ENCODE measurements at places on chromosomes 7 and 10.
A peak's percentile ranks its signal among the peaks of the same experiment; 100 is the strongest.

- DNase-seq, result no peak
Observed at GRCh38 chr7:118072893-118073674, 110.9 kb upstream of the LSM8 start.

DNA sequence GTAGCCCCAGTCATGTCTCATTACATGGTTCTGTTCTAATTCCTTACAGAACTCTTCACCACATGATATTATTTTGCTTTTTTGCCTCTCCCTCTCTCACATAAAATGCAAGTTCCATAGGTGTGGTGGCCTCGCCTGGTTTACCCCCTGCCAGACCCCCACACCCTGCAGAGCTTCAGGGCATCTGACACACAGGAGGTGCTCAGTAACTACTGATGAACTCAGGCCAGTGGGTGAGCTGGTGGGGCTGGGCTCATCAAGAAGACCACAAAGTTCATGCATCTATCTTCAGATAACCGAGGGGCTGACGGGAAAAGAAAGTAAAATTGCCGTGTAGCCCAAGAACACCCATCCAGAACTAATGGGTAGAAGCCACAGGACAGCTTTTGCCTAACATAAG lies 253.1 kb downstream of the GRID1 start:
- no peak for DNase-seq

DNA sequence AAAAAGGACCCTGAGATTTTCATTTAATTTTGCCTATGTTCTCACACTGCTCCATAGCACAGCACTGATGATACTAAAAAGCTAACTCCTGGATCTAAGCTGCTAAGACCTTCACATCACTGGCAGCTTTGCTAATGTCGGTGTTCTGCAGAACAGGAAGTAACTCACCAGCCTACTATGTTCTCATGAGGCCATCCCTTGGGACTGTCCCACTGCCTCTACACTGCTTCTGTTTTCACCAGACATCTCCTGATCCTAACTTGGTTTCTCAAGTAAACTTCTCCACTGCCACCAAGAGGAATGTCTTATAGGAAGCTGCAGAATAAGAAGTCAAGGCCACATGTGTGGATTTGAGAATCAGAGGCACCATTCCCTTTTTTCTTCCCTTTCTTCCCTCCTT lies 15.1 kb downstream of the HTR7 start:
- no peak for DNase-seq

DNA sequence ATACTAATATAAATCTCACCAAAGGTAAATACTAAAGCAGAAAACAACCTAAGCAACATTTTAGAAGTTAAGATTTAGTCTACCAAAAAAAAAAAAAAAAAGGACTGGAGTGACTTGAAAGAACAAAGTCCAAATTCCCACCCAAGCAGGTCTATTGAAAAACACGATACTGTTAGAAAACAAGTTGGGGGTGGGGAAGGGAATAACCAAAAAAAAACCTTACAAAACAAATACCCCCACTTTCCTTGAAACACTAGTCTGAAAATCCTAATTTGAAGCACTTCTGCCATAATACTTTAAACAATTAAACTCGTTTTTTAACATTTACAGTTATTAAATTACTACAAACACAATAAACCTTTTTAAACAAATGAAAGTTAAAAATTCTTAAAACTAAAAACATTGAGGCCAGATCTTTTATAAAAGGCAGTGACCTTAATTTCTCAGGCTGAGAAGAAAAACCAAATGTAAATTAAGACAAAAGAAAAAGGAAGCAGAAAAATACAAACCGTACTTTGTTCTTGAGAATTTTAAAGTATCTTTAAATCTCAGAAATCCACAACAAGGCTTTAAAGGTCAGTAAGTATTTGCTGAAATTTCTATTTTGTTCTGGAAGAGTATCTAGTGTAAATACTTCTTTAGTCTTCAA lies 135.1 kb downstream of the NRBF2 start:
- DNase-seq, result no peak

- DNase-seq, result no peak
Observed at GRCh38 chr7:47500103-47500563, 81.8 kb downstream of the TNS3 start.

DNA sequence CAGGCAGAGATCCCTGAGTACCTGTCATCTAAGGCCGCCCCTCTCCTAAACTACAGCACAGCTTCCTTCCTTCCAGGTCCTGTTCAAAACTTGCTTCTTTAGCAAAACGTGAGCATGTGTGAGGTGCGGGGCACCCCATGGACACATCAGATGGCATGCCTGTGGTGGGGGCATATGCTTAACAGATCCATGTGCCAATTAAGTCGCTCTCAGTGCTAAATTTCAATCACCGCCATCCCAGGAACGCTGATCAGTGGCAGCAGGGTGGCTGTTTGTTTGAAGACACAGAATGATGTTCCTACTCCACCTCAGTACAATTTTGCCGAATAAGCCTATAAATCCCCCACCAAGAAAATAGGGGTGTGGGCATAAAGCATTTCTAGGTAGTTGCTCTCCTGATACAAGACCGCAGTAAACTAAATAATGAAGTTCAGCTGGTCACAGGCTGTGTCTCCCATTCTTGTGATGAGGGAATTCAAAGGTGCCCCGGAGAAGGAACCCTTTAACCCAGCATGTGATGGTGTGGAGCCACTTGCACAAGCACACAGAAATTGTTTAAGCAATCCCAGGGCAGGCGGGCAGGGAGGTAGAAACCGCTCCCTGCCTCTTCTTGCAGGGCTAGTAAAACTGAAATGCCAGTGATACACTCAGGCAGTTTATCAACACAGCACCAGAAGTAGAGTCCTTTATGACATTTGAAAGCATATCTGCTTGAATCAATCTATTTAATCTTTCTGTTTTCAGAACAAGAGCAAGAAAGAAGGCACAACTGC lies 205.7 kb downstream of the SORCS1 start:
- no peak for DNase-seq

GRCh38 chr10:14700546-14700945 lies 74.2 kb downstream of the FAM107B start:
- no peak for DNase-seq

- DNase-seq, result no peak
Observed at GRCh38 chr10:126099366-126099765, 203.0 kb downstream of the FANK1 start.

DNA sequence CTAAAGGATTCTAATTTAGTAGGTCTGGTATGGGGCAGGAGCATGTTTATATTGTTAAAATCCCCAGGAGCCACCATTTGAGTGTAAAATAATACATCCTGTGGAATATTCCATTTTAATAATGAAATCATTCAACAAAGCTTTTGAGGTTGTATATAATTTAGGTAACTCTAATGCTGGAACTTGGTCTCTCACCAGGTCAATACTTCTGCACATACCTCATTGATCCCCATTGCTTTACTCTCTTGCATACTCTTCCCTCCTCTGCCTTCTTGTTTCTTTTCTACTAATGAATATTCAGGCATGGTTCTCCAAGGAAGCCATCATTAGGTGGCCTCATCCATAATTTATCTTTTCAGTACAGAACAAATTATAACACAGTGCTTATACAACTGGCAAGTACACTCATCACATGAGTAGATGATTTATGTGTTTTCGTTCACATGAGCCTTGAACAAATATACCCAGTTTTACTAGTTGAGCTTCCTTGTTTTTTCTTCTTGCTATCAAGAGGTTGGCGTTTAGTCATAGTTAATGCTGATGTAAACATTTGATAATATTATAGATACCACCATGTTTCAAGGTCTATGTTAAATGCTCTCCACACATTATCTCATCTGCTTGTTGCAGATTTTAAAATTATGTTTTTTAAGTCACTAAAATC lies 7.2 kb downstream of the PALS2 start:
- DNase-seq, result no peak

DNA sequence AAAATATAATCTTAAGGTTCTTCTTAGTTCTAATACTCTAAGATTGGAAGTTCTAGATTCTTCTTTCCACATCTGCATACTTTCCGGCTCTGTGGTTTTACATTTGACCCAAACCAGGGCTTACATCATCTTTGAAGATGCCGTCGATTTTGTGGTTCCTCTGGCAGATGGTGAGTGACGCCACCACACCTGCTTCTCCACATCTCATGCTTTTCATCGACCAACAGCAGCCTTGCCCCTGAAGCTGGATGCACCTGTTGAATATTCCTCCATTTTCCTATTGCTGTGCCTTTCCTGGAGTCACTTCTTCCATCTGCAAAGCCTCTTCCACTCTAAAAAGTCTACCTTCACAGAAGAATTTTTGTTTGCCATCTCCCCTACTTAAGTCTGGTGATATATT lies 121.3 kb downstream of the PRKCQ start:
- DNase-seq, result no peak

- no peak for DNase-seq
Observed at GRCh38 chr7:4786015-4786414, 10.6 kb downstream of the AP5Z1 start.

- no peak for DNase-seq
Observed at GRCh38 chr10:81865581-81865980, 9.4 kb upstream of the NRG3 start.

DNA sequence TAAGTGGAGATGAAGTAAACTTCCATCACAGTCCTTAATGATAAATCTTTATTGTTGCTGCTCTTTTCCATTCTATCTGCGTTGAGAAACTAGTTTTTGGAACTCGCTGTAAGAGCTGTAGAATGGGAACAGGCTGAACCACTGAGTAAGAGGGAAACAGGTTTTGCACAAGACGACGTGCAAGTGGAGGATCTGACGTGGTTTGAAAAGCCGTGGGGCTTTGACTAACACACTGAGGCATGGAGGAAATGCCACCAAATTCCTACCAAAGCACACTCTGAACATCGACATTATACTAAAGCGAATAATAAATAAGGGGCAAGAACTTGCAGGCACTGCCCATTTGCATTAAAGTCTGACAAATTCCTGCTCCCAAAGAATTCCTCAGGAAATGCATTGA lies 160.6 kb downstream of the KLF6 start:
- no peak for DNase-seq

- DNase-seq, result no peak
Observed at GRCh38 chr10:111923032-111923431, 260.5 kb downstream of the GPAM start.

DNA sequence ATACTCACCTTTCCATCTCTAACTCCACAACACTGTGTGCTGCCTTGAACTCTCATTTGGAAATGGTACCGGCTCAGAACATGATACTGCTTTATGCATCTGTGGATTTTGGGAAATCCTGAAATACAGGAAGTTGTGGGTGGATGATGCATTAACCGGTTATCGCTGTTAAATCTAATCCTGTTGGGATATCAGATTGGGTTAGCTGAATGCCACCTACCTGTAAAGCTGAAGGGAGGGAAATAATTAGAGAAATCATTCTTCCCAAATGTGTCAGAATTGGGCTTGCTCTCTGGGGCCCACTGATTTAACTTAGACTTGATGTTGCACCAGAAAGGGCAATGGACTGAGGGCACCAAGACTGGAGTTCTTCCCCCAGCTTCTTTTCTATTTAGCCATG lies 54.0 kb downstream of the CH25H start:
- DNase-seq, result no peak

DNA sequence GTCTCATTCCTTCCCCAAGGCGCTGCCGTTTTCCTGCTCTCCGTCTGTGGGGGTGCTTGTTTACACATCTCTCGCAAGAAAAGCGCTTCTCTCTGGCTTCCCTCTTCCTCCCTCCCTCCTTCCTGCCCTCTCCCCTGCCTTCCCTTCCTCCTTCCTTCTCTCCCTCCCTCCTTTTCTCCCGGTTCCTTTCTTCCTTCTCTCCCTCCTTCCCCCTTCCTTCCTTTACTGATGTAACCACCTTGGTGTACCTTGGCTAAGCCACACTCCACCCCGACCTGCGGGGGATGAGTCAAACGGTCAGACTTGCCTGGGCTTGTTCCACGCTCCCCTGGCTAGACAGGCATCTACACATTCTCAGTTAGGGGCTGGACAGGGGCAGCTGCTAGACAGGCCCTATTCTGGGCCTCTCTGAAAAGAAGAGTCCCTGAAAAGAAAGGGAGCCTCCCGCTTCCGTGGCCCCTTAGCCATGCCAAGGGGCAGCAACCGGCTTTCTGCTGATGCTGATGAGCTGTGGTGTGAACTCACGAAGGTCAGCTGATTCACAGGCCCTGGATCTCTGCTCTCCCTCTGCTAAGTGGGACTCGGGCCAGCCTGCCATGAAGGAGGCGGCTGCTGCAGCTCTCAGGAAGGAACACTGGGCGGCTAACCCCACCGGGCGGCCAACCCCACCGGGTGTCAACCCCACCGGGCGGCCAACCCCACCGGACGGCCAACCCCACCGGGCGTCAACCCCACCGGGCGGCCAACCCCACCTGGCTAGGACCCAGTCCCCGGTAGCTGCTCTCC lies 216.8 kb downstream of the TCERG1L start:
- peak; percentile 54 for DNase-seq

DNA sequence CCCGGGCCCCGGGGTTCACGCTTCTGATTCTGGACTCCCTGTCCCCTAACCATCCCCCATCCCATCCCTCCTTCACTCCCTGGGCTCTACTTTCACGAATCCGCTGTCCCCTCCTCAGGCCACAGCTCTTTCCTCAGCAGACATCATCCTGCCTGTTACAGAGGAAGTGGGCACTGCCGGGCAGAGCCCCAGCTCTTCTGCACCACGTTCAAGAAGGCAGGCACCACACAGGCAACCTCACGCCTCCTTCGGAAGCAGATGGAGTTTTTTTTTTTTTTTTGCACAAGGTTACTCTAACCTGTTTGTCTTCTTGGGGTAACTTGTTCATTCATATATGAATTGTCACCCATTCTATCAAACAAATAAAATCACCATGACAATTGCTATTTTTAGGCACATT lies 17.9 kb upstream of the ZNF32 start:
- DNase-seq, result no peak

GRCh38 chr7:50456371-50457123 lies 6.4 kb upstream of the FIGNL1 start:
- no peak for DNase-seq

DNA sequence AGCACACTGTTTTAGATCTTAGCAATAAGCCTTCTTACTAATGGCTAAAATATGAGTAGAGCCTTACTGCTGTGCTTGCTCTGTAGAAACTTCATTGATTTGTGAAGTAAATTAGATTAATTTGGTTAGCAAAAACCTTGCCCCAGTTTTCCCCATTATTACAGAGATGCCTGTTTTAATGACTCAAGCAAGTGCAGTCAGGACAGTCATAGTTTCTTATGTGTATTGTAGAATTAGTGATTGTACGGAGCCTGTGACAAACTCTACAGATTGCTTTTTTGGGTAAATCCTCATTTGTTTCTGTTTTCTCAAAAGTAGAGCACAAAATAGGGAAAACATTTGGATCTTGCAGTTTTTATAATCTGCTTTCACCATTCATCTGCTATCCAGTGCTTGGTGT lies 7.0 kb downstream of the TAX1BP1 start:
- no peak for DNase-seq

DNA sequence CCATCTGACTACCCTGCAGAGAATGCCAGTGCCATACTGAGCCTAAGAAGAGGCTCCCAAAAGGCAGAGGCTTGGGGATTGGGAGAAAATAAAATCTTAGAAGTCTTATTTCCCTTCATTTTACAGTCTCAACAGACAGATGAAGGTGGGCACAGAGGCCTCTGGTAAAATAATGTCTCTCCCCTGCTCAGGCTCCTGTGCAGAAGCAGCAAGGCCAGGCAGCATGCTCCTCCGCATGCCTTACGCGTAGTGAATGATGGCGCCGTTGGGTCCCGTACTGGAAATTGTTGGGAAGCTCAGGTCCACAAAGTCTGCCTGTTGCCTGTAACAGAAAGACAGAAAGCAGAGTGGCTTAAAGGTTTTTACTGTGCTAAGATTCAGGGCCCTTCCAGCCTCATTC lies 45.8 kb downstream of the XPNPEP1 start:
- no peak for DNase-seq

- peak; percentile 46 for DNase-seq
Observed at GRCh38 chr10:116254422-116255155, 18.4 kb downstream of the GFRA1 start.

- DNase-seq, result peak; percentile 69
Observed at GRCh38 chr7:44145479-44145968, 4.4 kb upstream of the MYL7 start.
